GM12864 (cell line): ENCODE measurements at places on chromosomes 1 and 21.

GRCh38 chr1:116573431-116574095, 2.7 kb upstream of the CD58 start:
- DNase-seq: no peak

GRCh38 chr1:229224308-229224707, 46.6 kb upstream of the RAB4A start:
- DNase-seq: no peak

DNA sequence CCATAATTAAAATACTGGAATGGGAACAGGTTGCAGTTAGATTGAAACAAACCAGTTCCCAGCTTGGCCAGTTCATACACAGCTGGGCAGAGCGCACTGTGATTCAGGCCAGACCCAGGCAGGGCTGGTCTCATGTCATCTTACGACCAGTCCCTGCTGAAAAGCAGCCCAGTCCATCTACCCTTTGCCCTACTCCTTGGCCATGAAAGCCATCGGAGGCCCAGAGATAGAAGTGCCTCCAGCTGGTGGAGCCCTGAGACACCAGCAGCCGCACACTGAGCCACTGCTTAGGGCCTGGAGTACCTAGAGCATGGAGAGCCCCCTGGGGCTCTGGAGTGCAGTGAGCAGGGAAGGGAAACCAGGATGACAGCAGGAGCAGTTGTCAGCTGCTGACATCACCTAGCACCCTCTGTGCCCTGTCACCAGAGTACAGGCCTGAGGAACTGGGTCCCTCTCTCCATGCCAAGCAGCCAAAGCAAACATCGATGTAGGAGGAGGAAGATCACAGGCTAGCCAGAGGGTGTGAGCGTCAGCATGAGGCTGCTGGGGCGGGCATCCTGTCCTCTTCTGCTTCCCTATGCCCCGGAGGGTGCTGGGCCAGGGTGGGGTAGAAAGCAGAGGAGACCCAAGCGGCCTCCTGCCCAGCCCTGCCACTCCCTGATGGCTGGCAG, 34.2 kb upstream of the TMEM125 start:
- DNase-seq: no peak

DNA sequence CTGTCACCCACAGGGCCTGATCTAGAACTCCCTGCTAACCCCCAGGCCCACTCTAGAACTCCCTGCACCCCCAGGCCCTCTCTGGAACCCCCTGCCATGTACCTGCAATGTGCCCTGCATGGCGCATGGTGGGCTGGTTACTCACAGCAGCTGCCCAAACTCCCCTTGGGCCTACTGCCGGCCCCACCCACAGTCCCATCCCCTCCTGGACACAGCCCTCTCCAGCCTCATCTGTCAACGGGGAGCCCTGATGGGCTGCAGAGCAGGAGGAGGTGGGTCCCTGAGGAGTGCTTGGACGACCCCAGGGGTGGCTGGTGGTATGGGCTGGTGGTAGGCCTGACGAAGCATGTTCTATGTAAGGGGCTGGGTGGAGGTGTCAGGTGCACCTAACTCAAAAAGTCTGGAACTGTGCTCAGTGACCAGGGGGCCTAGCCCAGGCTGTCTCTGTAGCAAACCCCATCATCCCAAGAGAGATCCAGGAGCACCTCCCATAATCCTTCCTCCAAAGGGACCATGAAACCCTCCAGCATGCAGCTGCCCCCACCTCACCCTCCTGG, 19.0 kb upstream of the PRSS38 start:
- DNase-seq: no peak

- no peak for DNase-seq
These were observed 56.8 kb downstream of the PRDM16 start for GRCh38 chr1:3125546-3126368.

DNA sequence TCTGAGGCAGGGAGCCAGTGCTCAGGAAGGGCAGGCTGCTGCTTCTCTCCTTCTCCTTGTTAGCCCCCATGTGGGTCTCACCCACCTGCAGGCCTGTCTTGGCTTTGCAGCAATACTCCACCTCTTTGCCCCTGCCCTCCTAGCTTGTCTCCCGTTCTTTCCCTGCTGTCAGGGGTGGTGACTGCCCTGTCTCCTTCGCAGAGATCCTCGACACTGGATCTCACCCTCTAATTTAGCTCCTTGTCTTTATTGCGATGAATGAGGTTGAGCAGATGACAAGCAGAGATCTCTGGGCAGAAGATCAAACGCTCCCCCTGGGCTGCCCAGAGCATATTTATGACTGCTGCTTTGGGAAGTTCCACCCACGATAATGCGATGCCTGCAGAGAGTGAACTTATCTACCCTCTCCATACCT, 199.2 kb downstream of the ROR1 start:
- DNase-seq: no peak

DNA sequence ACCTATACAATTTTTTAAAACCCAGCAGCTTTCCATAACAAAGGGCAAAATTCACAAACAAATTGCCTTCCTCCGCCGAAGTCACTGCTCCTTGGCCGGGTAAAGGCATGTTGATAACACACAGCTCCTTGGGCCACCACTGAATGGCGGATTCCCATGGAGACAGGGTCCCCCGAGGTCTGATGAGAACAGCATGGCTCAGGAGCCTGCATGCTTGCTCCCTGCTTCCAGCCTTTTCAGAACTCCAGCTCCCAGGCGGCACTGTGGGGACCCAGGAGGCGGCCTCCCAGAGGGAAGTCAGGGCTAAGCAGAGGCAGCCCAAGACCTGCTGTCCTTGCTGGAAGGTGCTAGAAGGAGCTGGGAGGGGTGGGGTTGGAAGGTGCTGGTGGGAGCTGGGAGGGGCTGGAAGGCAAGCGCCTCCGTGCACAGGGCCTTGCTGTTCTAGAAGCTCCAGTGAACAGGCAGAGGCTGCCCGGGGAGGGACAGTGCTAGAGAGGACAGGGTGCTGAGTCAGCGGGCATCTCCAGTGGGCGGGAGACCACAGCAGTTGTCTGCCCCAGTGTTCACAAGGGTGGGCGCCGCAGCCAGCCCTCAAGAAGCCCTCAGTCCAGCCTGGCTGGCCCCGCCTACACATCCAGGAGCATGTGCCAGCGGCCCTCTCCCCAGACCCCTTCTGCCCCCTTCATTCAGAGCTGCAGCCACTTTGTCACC, 35.1 kb downstream of the PRDM16 start:
- DNase-seq: no peak

DNA sequence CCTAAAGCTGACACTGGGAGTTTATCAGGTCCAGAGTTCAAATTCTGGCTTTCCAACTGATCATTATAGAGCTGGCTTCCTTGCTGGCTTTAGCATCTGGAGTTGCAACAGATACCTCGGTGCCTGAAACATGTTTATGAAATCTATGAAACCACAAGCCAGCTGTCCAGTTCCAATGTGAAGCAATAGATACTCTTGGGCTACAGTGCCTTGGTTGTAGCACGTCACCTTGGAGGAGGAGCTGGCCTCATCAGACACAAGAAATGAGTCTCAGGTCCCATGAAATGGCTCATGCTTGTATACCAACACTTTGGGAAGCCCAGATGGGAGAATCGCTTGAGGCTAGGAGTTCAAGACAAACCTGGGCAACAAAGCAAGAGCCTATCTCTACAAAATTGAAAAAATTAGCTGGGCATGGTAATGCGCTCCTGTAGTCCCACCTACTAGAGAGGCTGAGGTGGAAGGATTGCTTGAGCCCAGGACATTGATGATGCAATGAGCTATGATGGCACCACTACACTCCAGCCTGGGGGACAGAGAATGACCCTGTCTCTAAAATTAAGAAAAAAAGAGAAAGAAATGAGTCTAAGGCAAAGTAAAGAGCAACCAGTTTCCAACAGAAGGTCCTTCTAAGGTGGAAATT, 132.5 kb upstream of the ZNF648 start:
- DNase-seq: no peak

GRCh38 chr1:26470878-26471497, 1.3 kb upstream of the HMGN2 start:
- DNase-seq: no peak
